ENCODE measurements at places on chromosomes 16 and 17.

DNA sequence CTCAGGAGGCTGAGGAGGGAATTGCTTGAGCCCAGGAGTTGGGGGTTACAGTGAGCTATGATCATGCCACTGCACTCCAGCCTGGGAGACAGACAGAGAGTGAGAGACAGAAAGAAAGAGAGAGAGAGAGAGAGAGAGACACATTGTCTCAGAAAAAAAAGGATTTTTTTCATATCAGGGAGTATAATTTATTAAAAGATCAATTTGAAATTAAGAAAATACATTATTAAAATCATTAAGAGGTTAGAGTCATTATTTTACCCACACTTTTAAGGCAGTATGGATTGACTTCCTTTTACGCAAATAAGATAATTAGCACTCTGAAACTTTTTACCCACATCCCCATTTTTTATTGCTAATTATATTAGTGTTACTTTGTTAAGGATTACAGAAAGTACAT, 804.3 kb downstream of the CDH11 start:
- no peak for DNase-seq

GRCh38 chr17:185445-186138, 4.1 kb upstream of the DOC2B start:
- DNase-seq = no peak

GRCh38 chr16:73383195-73383987, 335.5 kb upstream of the ZFHX3 start:
- DNase-seq = no peak

GRCh38 chr17:46983782-46984181, 4.7 kb upstream of the RPRML start:
- DNase-seq = no peak

DNA sequence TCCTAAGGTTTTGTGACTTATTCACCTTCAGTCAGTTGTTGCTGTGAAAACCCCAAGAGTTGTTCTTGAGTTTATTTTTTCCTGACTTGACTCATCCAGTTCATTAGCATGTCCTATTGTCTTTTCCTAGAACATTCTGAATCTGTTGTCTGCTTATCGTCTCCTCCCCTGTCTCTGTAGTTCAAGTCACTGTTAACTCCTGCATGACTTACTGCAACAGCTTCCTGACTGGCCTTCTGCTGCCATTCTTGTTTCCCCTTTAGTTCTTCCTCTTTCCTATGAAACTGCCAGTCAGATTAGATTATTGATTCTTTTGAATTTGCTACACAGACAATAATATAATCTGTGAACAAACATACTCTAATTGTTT, 161.5 kb downstream of the FTO start:
- DNase-seq = peak; percentile 25

DNA sequence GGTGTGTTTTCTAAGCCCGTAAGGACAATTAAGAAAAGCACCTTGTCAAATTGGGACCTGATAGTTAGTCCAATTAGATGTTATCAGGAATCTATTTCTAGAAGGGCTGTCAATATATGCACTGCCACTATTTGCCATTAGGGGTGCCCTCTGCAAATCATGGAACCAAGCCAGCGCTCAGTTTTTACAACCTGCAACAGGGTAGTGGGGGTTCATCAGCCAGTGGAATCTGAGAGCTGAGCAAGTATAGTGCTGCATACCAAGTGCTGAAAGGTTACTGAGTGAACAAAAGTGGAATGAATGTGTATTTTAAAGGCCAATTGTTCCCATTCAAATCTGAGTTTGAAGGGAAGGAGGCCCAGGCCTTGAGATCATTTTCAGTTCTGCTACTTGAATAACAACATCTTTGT, 10.4 kb downstream of the PRR11 start:
- DNase-seq = no peak

DNA sequence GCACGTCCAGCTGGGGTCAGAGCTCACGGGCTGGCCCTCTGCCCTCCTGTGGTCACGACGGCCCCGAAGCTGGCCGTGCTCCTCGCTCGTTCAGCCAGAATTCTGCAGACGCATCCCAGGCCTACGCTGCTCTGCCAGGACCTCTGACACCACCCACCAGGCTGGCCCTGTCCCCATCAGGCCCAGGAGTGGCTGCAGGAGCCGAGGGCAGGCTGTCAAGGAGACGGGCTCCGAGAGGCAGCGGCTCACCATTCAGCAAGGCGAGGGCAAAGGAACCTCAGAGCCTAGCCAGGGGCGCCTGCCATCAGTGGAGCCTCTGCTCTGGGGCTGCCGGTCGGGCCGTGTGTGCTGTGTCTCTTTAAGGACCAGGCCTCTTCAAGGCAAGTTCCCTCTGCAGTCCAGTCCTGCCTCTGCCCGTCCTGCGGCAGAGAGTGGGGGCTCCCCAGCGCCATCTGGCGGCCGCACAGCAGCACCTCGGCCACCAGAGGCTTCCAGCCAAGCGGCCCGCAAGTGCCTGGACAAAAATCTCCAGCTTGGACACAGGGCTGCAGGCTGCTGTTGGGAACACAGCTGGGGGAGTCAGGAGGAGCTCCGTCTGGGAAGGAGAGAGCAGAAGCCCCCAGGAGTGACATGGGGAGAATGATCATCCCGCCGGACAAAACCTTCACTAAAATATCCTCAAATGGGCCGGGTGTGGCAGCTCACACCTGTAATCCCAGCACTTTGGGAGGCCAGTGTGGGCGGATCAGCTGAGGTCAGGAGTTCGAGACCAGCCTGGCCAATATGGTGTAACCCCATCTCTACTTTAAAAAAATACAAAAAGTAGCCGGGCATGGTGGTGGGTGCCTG, 7.4 kb upstream of the ABR start:
- peak; percentile 44 for DNase-seq

DNA sequence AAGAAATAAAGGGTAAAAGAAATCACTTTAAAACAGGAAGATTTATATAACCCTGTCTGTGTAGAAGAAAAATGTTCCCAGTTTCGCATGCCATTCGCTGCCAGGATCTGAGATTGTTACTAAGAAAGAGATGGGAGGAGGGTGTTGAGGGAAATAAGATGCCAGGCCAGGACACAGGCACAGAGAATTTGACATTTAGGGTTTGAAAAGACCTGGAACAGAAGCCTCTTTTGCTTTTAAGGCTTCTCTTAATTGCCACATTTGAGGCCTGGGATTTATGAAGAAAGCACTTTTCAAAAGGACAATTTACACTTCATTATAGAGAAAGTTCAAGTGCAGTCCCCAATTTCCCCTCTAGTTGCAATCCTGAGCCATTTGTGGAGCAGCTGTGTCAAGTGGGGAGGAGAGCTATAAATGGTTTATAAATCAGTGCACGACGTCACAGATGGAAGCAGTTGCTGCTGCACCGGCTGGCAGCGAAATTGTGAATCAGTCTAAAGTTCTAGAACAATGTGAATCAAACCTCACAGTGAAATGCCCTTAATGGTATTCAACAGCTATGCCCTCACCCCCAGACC, 26.5 kb upstream of the C16orf87 start:
- DNase-seq = no peak

GRCh38 chr17:57530508-57530907, 214.6 kb downstream of the CCDC182 start:
- no peak for DNase-seq
